Fibroblast of skin of back (primary cell): ENCODE measurements at places on chromosomes 16 and 17.

GRCh38 chr17:17179371-17179827 is 26.7 kb downstream of the PLD6 start:
- DNase-seq = no peak

GRCh38 chr17:58991718-58992331 is 114.9 kb downstream of the TRIM37 start:
- peak; percentile 91 for DNase-seq

DNA sequence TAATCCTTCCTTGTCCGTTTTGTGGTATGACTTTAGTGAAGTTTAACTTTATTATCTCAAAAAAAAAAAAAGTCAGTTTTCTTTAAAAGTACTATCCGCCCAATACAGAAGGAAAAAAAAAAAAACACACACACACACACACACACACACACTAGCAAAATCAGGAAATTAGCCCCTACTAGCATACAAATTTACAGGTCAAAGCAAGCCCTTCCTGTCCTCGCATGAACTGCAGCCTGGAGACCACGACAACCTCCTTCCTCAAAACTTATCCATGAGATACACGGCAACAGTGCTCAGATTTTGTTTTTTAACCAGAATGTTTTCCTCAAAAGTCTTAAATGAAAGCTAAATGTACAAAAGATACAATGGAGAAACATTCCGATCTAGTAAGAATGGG is 16.2 kb downstream of the NCOR1 start:
- DNase-seq = no peak

GRCh38 chr16:79136955-79137354 is 463.6 kb downstream of the MAF start:
- DNase-seq = no peak

- no peak for DNase-seq
Observed at GRCh38 chr17:63285551-63285950, 160.6 kb downstream of the CYB561 start.

GRCh38 chr17:20300436-20300934 is 166.9 kb downstream of the LGALS9B start:
- DNase-seq = peak; percentile 84

- peak; percentile 45 for DNase-seq
Observed at GRCh38 chr16:75053791-75054555, 55.1 kb downstream of the ZNRF1 start.

DNA sequence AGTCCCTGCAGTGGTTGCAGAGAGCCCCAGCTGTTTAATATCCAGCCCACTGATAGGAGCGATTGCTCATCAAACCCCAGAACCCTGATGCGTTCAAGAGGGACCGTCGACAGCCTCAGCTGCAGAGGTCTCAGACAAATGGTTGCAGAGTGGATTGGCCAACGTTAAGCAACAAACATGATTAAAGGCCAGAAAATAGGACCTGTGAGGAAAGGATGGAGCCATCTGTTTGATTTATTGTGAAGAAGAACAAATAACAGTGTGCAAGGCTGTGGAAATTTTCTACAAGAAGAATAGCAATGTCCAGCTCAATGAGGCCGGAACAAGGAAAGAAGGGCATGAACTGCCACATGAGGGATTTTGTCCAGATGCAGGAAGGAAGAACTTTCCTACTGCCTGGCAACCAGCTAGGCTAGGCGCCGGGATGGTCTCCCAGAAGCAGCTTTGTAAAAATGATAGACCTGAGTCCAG is 138.4 kb upstream of the DNAH9 start:
- DNase-seq = no peak

- no peak for DNase-seq
Observed at GRCh38 chr17:44297975-44298374, 10.4 kb upstream of the RUNDC3A start.

GRCh38 chr17:46800573-46800972 is 17.9 kb downstream of the WNT3 start:
- DNase-seq = no peak

DNA sequence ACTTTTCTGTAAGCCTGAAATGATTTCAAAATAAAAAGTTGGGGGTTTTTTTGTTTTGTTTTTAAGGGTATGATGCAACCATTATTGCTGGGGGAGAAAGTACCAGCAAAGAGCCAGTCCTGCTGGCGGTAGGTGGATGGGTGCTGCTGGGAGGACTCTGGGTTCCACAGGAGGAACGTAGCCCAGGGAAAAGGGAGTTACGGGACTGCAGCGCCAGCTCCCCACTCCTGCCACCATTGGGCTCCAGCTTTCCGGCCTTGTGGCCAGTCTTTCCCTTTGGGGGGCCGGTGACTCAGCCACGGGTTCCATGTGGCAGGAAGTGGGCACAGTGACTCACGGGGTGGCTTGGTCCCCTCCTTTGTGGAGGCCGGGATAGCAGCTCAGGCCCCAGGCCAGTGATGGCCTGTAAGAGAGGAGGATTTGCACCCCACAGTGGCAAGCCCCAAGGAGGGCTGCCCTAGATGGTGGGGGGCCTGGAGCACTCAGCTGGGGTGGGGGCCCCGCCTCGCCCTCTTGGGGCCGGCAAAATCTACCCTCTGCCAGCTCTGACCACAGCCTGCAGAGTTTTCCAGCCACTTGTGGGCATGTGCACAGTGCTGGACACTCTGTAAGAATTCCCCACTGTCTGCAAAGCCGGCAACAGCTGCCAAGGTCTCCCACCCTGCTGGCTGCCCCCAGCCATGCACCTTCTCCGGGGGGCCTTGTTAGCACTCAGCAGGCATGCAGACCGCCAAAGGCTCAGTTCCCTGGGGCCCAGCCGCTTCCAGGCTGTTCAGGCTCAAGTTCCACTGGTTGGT is 30.4 kb downstream of the SOCS3 start:
- DNase-seq = peak; percentile 89

DNA sequence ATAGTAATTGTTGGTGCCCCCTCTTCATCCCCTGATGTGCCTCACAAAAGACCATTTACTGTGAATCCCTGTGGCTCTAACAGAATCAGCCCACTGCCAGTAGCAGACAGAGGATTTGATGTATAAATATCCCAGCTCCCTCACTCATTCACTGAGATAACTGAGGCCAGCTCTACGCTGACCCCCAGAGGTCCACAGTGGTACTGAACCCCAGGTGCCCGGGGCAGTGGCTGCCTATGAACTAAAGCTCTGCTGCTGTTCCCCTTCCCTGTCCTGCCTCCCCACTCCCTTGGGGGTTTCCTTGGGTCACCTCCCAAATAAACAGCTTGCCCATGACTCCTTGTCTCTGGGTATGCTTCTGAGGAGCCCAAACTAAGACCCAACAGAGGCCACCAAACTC is 295.8 kb downstream of the FOXL1 start:
- peak; percentile 28 for DNase-seq

- DNase-seq = no peak
Observed at GRCh38 chr16:72800524-72801161, 247.3 kb downstream of the ZFHX3 start.

DNA sequence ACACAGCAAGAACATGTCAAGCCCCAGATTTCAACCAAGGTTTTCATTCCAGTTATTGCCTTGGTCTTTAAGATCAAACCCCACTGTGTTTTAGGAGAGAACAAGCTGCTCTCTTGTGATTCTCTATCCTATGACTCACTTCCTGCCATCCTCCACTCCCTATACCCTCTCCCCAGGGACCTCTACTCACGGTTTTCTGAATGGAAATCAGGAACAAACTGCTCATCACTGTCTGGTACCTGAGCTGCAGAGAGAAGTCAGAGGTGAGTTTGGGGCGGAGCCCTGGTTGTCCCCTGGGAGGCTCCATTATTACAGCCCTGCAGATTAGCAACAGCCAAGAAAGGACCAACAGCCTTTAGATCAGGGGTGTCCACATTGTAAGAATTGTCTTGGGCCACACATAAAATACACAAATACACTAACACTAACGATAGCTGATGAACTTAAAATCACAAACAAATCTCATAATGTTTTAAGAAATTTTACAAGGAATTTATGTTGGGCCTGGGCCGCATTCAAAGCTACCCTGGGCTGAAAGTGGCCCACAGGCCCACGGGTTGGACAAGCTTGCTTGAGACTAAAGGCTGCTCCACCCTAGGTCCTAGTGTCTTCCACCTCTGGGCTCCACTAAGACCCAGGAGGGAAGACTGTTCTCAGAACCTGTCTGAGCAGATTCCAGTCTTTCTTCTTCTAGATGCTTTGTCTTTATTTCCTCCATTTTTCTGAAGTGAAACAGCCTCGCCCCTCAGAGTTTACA is 9.7 kb downstream of the ETV4 start:
- peak; percentile 93 for DNase-seq

DNA sequence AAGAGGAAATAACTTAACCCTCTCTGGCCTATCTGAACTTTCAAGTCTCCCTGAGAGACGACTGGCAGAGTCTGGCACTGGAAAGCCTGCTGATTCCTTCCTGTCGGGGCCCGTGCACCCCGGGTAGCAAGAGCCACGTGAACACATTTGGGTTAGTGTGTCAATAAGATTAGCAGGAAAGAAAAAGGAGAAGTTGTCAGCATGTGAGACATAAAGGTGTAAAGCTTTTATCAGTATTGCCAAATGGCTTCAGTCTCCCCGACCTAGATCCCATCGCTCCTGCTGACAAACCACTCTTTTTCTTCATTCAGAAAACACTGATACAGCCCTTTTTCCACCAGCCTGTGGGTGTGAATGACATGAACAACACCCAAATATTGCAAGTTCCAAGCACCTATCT is 74.4 kb downstream of the CCT6B start:
- DNase-seq = no peak

DNA sequence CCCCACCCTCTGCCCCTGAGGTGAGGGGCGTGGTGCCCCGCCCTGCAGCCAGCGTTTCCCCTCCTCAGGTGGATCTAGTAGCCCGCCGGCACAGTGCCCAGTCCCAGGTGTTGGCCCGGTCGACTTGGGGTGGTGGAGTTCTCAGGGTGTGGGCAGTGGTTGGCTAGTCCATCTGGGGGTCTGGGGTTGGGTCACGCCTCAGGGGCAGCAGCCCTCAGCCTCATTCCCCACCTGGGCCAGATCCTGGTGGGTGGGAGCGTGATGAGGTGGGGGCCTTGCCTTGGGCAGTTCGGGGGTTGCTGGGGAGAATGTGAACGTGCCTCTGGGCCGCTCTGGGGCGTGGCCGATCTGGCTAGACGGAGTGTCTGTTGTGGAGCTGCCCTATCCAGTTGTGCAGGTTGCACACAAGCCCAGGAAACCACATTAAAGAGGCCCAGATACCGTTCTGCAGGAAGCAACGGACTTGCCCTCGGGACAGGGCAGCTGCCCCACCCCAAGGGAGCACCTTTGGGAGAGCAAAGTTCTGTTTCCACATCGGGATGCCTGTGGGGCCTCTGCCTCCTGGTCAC is 32.0 kb downstream of the GSE1 start:
- DNase-seq = no peak

DNA sequence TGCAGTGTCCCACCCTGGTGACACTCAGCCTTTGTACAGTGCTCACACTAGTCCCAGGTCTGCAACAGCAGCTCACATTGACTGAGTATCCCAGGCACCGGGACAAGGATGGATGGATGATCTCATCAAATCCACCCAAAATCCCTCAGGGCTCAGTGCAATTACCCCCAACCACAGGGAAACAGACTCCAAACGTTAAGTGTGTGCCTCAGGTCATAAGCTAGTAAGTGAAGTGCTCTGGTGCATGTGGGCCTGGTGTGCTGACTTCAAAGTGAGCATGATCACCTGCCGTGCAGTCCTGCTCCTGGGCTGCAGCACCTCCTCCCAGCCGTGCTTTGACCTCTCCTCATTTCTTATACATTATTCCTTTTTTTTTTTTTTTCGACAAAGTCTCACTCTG is 31.2 kb upstream of the CD300E start:
- no peak for DNase-seq

- DNase-seq = no peak
Observed at GRCh38 chr16:9098377-9099090, 7.1 kb downstream of the HAPSTR1 start.

- DNase-seq = no peak
Observed at GRCh38 chr17:68260051-68260762, 12.4 kb downstream of the AMZ2 start.

- peak; percentile 73 for DNase-seq
Observed at GRCh38 chr17:20930081-20930760, 112.6 kb downstream of the USP22 start.

DNA sequence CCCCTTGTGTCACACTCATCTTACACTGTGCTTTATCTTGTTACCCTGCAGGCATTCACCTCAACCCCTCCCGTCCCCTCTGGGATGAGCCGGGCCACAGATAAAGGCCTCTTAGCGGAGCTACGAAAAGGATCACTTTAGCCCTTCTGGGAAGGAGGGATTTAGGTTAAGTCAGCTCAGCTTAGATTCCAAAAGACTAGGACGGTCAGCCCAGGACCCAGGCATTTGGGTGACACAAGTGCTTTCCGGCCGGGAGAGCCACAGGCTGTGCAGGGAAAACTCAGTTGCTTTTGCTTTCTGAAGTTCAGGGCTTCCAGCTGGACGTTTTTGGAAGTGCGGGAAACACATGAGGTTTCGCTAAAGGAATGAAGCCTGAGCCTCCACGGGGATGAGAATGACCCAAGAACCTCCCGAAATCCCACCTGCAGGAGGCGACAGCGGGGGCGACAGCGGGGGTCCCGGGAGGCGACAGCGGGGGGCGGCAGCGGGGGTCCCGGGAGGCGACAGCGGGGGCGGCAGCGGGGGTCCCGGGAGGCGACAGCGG is 11.6 kb upstream of the METRNL start:
- DNase-seq = no peak

GRCh38 chr16:89370081-89370511 is 120.3 kb downstream of the ANKRD11 start:
- DNase-seq = peak; percentile 76

GRCh38 chr16:31186176-31186575 is 6.2 kb downstream of the FUS start:
- DNase-seq = no peak

DNA sequence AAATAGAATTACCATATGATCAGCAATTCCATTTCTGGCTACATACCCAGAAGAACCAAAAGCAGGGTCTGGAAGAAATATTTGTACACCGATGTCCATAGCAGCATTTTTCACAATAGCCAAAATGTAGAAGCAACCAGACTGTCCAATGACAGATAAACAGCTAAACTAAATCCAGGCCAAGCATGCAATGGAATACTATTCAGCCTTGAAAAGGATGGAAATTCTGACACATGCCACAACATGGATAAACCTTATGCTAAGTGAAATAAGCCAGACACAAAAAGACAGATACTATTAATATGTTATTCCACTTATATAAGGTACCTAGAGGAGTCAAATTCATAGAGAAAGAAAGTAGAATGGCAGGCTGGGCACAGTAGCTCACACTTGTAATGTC is 25.9 kb upstream of the CREBBP start:
- DNase-seq = no peak

- DNase-seq = no peak
Observed at GRCh38 chr16:81518439-81518757, 73.8 kb downstream of the CMIP start.
